ENCODE measurements at places on chromosomes 7 and 10. TPM values are rescaled to one million over a fixed set of nuclear protein-coding genes. Genes with fewer than 3 reads are reported as not detected.

CDHR3 gene
- total RNA-seq = 20.3 TPM

- peak; percentile 38 for DNase-seq
These were observed 54.7 kb upstream of the SYPL1 start for GRCh38 chr7:106166651-106167342.

CYTH3 gene
- total RNA-seq = 13.2 TPM

DNA sequence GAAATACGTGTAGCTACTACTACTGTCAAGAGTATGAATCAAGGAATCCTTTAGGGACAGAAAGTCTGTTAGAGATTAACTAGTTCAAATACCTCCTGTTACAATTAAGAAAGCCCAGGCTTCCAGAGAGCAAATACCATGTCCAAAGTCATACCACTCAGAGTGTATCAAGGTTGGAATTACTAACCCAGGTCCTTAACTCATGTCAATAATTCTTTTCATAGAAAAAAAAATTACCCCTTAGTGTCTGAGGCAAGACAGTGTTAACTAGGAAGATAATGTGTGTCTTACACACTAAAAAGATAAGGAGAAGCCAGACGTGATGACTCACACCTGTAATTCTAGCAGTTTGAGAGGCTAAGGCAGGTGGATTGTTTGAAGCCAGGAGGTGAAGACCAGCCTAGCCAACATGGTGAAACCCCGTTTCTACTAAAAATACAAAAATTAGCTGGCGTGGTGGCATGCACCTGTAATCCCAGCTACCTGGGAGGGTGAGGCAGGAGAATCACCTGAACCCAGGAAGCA is 423.4 kb downstream of the SORCS1 start:
- no peak for DNase-seq

DNA sequence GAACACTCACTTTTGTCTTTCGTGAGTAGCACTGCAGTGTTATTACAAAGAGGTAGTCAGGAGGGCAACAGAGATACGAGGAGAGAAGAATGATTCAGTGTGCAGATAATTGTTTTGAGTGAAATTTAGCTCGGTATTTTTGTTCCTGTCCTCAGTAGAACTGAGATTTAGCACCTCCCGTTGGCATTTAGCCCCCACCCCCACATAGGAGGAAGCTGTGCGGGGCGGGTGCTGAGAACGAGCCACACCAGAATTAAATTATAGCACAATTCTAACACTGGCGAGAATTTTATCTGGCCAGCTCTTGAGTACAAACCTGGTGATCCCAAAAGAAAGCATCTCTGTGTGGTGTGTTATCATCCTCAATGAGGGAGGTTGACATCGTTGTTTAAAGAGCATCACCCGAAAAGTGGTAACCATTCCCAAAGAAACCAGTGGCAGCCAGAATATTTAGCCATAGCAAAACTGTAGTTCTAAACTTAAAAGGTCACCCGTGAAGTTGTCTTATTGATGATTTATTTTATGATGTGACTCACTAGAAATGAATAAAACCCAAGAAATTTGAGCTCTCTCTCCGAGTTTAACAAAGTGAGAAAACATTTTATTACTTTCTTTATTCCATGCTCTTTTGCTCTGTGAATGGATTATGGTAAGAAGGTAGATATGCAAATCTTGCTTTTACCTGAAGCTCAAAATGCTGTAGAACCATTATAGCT is 612.2 kb downstream of the SUGCT start:
- DNase-seq = no peak
